ENCODE measurements at places on chromosomes 6 and 20.
A peak's percentile ranks its signal among the peaks of the same experiment; 100 is the strongest.

GRCh38 chr6:166678426-166678825 is 51.4 kb upstream of the RPS6KA2 start:
- no peak for DNase-seq

DNA sequence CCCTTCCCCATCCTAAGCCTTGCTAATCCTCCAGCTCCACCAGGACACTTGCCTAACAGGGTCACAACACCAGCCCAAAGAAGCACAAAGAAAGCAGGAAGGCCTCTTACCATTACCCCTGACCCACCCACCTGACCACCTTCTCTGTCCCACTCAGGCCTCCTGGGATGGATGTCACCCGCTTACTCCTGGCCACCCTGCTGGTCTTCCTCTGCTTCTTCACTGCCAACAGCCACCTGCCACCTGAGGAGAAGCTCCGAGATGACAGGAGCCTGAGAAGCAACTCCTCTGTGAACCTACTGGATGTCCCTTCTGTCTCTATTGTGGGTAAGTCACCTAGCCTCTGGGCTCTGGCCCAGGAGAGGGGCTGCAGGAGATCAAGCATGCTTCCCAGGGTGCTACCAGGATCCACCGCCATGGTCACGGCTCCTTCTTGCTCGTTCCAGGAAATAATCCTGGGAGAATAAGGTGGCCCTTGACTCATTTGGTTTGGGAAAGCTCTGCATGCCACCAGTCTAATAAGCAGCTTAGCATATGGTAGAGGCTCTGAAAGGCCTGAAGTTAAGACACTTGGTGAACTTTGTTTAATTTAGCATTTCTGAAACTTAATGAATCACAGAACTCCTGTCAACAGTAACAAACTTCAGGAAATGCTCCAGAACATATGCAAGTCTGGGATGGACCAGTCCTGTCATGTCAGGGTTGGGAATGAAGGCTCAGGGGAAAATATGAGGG is 19.2 kb downstream of the ASIP start:
- DNase-seq: no peak

DNA sequence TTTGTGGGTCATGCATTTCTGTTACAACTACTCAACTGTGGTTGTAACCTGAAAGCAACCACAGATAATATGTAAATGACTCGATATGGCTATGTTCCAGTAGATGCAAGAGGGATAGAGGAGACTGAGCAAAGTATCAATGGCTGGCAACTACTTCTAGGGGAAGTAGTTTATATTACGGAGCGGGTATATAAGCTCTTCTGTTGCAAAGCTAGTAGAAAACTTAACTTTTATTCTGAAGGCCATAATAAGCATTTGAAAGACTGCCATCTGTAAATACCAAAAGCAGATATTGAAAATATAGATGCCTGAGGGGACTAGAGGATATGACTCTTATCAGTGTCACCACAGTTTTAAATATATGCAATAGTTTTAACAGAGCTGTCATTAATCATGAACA is 655.3 kb downstream of the PHF3 start:
- no peak for DNase-seq

- DNase-seq: no peak
These were observed 5.4 kb downstream of the CCN5 start for GRCh38 chr20:44720621-44720996.

- peak; percentile 56 for DNase-seq
These were observed 11.9 kb downstream of the SLX4IP start for GRCh38 chr20:10447028-10447427.

GRCh38 chr6:78962448-78962847 is 95.1 kb downstream of the IRAK1BP1 start:
- DNase-seq: no peak

- DNase-seq: no peak
These were observed 71.0 kb upstream of the RALGAPA2 start for GRCh38 chr20:20783450-20783849.

Measured in NCI-H1417 (cell line).